CD4-positive, alpha-beta T cell treated with Interleukin-17A for 4 hours (primary cell): ENCODE measurements at places on chromosomes 1 and 21.
A peak's percentile ranks its signal among the peaks of the same experiment; 100 is the strongest.

DNA sequence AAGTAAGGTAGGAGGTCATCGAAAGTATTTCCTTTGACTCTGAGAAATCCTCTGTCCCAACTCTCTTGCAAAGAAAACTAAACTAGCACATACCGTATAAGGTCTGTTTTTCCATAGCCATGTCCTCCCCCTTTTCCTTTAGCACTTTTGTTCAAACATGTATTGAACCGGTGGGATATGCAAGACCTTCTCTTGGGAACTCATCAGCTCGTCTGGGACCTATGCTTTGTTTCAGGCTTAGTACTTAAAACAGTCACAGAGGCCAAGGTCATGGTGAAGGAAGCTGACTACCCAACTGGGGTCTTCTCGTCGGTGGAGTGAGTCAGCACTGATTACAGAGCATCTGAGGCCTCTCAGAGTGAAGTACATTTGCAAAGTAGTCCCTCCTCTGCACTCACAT lies 185.0 kb downstream of the ZBTB18 start:
- no peak for DNase-seq

DNA sequence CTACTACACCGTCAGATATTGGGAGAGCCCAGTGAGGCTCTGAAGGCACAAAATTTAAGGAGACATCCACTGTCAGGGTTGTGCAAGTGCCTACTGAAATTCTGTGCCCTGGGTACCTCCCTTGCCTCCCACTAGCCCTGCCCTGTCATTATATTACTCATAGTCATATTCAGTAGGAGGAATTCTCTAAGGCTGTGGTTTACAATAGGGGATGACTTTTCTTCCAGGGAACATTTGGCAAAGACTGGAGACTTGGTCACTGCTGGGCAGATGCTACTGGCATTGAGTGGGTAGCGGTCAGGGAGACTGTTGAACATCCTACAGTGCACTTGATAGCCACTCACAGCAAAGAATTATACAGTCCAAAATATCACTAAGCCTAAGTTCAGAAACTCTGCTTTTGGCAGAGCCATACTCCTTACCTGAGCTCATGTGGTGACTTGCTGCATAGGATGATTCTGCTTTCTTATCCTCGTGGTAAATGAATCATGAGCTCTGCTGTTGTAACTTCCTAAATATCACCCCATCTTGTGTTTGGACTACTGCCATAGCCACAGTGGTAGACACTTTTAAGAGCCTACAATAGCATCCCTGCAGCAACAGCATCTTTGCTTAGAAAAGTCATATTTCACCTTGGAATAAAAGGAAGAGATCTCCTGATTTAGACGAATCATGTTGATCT lies 563.4 kb upstream of the PLXNA2 start:
- no peak for DNase-seq

GRCh38 chr1:23936481-23937176 lies 23.0 kb upstream of the PNRC2 start:
- no peak for DNase-seq

GRCh38 chr1:230243583-230244353 lies 176.7 kb downstream of the GALNT2 start:
- DNase-seq = no peak

DNA sequence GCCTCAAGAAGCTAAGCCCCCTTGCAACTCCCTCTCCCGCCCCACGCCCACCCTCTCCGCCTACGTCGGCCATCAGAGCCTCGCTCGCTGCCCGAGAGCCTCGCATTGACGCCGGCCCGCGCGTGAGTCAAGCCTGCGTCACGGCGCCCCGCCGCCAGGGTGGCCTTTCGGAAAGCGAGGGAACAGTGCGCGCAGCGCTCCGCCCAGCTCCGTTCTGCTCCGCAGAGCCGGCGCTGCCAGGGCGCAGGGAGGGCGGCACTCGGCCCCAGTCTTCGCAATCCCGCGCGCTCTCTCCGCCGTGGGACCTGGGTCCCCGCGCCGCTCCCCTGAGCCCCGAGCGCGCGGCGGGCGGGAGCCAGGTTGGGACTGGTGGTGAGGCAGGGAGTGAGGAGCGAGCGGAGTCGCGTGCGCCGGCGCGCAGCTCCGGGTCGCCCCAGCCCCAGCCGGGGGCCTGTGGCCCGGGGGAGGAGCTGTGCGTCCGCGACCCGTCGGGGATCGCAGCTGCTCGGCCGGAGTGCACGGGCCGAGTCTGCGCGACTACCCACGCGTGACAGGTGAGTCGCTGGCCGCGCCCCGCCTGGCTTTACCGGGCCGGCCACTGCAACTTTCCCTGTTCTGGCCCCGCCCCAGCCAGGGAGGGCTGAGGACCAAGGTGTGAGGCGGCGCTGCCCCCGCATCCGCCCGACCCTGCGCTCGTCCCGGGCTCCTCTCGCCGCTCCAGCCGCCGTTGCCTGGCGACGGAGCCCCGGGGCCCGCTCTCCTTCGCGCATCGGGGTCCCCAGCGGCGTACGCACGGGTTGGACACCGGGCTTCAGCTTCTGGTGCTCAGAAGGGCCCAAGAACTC lies at the start of gene SLC6A17:
Gene SLC6A17, plus strand, starts transcription at position 165 of the 845 bp plus-strand sequence. CDS start 16,436 bp downstream, outside the sequence.
- DNase-seq = no peak

- no peak for DNase-seq
Observed at GRCh38 chr1:107817935-107818334, 147.0 kb downstream of the VAV3 start.

DNA sequence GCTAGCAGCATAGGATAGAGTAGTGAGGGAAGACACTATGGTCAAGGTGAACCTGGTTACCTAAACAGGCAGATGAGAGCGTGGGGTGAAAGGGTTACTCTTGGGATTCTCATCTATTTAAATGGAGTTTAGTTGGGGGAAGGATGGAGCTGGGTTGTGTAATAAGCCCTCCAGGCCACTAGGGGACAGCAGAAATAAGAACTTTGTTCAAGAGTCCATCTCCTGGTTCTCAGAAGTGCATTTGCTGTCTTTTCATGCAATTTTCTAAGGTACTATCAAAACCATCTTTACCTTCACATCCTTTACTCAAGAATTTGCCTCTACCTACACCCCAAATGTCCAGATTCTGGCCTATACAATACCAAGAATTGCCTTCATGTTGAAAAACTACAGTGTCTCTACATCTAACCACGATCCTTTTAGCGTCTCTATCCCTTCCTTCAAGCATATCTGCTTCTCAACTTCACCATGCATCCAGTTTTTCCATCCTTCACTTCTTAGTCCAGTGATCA lies 28.0 kb downstream of the SLAMF1 start:
- DNase-seq = peak; percentile 55

- no peak for DNase-seq
Observed at GRCh38 chr1:79478160-79478559, 471.6 kb upstream of the ADGRL4 start.

GRCh38 chr1:111302374-111302773 lies 11.7 kb downstream of the CHIA start:
- no peak for DNase-seq

DNA sequence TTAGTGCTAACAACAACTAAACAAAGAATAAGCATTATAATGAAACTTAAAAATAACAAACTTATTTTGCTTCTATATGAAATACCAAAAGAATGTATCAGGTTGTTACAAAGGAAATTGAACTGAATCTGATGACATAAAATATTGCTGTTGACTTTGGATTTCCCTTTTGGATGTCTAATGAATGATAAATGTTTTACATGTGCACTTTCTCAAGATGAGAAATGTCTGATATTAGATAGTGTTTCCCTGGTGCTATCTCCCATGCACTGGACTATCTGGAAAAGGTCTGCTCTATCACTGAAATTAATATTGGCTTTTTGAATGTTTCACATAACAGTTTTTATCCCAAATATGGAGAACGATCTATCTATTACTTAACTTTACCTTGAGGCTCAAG lies 179.9 kb downstream of the HMCN1 start:
- no peak for DNase-seq

- DNase-seq = no peak
Observed at GRCh38 chr1:16173447-16174260, 17.8 kb upstream of the EPHA2 start.
